ENCODE measurements at places on chromosomes 7 and 10. TPM values are rescaled to one million over a fixed set of nuclear protein-coding genes. Genes with fewer than 3 reads are reported as not detected.
A peak's percentile ranks its signal among the peaks of the same experiment; 100 is the strongest.

- no peaks in the 10 kb centered on the region for H3K36me3 ChIP-seq
- H3K4me1 ChIP-seq: no peaks in the 10 kb centered on the region
- no peak overlapping the region for H3K4me3 ChIP-seq
- no peak overlapping the region for H3K27ac ChIP-seq
- DNase-seq: no peak
- no peaks in the 10 kb centered on the region for H3K27me3 ChIP-seq
Measured at GRCh38 chr10:11319990-11320602, 291.4 kb downstream of the USP6NL start.

DNA sequence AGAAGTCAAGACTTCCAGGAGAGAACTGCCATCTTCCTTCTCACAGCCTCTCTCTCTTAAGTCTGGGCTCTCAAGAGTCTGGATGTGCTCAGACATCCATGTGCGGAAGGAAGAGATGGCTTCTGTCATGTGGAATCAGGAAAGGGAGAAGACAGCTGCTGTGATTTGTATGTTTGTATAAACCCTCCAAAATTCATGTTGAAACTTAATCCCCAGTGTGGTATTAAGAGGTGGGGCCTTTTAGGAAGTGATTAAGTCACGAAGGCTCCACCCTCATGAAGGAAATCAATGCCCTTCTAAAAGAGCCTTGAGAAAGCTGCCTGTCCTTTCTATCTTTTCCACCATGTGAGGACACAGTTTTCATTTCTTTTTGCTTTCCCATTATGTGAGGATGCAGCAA is 73.9 kb upstream of the PTN start:
- H3K27me3 ChIP-seq: no peaks in the 10 kb centered on the region
- H3K4me1 ChIP-seq: peaks cover 22% of the 10 kb centered on the region
- H3K36me3 ChIP-seq: peaks cover 2% of the 10 kb centered on the region
- no peak overlapping the region for H3K27ac ChIP-seq
- DNase-seq: no peak

DNA sequence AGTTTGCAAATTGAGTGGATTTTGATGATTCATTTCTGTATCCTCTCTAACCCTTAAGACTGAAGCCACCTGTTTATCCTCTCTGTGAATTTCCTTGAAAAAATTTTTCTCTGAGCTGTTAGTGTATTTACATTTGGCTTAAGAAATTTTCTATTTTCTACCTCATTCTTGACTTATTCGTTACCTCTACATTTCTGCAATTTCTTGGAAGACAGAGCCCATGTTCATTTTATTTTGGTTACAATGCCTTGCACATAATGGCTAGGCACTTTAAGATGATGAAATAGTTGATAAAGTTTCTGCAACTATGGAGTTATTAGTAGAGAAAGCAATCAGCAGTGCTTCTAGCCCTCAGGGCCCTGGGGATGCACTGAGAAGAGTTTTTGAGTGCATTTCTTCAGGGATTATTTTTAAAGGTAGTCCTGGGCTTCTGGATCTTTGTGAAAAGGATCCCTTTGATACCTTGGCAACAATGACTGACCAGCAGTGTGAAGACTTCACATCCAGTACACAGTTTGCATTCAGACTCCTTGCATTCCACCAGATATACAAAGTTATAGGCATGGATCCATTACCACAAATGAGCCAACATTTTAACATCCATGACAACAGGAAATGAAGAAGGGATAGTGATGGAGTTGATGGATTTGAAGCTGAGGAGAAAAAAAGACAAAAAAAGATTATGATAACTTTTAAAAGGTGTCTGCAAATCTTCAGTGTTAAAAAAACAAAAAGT is 68.2 kb downstream of the CH25H start:
- H3K4me1 ChIP-seq: no peaks in the 10 kb centered on the region
- H3K36me3 ChIP-seq: no peaks in the 10 kb centered on the region
- DNase-seq: no peak
- no peak overlapping the region for H3K27ac ChIP-seq
- H3K27me3 ChIP-seq: peaks cover 42% of the 10 kb centered on the region

The DRGX gene
- not detected for total RNA-seq

The HABP2 gene
- total RNA-seq: 0.18 TPM

DNA sequence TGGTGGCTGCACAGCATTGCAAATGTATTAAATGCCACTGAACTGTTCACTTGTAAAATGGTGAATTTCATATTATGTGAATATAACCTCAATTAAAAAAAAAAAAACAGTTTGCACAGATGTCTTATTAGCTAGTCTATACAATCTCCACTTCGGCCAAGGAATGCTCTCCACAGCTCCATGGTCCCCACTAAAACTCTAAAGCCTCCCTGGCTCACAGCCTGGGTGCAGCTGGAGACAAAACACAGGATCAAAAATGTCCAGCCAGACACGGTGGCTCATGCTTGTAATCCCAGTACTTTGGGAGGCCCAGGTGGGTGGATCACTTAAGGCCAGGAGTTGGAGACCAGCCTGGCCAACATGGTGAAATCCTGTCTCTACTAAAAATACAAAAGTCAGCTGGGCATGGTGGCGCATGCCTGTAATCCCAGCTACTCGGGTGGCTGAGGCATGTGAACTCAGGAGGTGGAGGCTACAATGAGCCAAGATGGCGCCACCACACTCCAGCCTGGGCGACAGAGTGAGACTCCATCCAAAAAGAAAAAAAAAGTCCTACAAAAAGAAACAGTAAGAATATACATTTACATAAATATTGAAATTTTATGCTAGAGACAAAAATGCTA is 66.0 kb downstream of the SRPK2 start:
- H3K4me3 ChIP-seq: no peak overlapping the region
- no peaks in the 10 kb centered on the region for H3K27me3 ChIP-seq
- no peaks in the 10 kb centered on the region for H3K36me3 ChIP-seq
- DNase-seq: no peak

- H3K4me1 ChIP-seq: peaks cover 37% of the 10 kb centered on the region
- H3K27me3 ChIP-seq: no peaks in the 10 kb centered on the region
- no peak for DNase-seq
- no peak overlapping the region for H3K4me3 ChIP-seq
- H3K27ac ChIP-seq: no peak overlapping the region
- H3K36me3 ChIP-seq: no peaks in the 10 kb centered on the region
Measured at GRCh38 chr7:2299870-2300512, 14.2 kb downstream of the SNX8 start.

The PDE6C gene
- total RNA-seq: not detected

The NMT2 gene
- total RNA-seq: 15.0 TPM

DNA sequence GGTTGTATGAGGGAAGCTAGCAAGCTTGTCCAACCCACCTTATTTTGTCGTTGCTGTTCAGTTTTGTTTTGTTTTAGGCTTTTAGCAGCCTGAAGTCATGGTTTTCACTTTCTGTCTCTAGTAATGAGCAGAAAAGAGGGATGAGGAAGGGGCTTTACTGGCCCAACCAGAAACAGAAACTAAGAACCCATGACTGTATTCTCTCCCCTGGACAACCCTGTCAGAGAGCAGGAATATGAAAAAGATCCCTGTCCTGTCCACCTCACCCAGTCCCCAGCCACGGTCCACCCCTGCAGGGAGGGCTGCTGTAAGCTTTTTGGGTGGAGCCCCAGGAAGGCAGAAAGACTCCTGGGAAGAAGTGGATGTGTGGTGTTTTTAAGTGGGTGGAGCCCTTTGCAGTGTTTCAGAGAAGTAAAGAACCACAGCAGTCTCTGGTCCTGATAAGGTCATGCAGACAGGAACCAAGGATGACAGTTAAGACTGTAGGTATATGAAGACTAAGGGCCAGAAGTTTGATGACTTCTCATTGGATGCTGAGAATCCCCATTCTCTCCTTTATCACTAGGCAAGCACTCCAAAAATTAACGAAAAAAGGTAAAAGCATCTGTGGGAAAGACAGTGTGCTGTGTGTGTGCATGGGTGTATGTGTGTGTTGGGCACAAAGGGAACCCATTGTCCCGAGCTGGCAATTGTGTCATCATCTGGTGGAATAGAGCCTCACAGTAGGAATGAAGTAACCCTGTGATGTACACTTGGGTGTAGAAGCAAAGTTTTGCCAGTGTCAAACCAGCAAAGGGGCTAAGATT is 13.8 kb downstream of the MRPL32 start:
- peak overlapping the region; percentile 78 for H3K27ac ChIP-seq
- H3K36me3 ChIP-seq: no peaks in the 10 kb centered on the region
- H3K4me3 ChIP-seq: peak overlapping the region; percentile 53
- peaks cover 2% of the 10 kb centered on the region for H3K27me3 ChIP-seq
- H3K4me1 ChIP-seq: peaks cover 13% of the 10 kb centered on the region

The IRF5 gene
- 0.24 TPM for total RNA-seq

The ZKSCAN5 gene
- total RNA-seq: 11.6 TPM

GRCh38 chr10:120011359-120012130 is 119.0 kb downstream of the SEC23IP start:
- H3K4me1 ChIP-seq: no peaks in the 10 kb centered on the region
- no peak for DNase-seq
- no peaks in the 10 kb centered on the region for H3K36me3 ChIP-seq
- no peaks in the 10 kb centered on the region for H3K27me3 ChIP-seq
- H3K4me3 ChIP-seq: no peak overlapping the region
- H3K27ac ChIP-seq: no peak overlapping the region

- peaks cover 2% of the 10 kb centered on the region for H3K4me1 ChIP-seq
- no peaks in the 10 kb centered on the region for H3K27me3 ChIP-seq
- no peaks in the 10 kb centered on the region for H3K36me3 ChIP-seq
- H3K27ac ChIP-seq: no peak overlapping the region
Measured at GRCh38 chr7:27684491-27684890, 21.8 kb upstream of the HIBADH start.

DNA sequence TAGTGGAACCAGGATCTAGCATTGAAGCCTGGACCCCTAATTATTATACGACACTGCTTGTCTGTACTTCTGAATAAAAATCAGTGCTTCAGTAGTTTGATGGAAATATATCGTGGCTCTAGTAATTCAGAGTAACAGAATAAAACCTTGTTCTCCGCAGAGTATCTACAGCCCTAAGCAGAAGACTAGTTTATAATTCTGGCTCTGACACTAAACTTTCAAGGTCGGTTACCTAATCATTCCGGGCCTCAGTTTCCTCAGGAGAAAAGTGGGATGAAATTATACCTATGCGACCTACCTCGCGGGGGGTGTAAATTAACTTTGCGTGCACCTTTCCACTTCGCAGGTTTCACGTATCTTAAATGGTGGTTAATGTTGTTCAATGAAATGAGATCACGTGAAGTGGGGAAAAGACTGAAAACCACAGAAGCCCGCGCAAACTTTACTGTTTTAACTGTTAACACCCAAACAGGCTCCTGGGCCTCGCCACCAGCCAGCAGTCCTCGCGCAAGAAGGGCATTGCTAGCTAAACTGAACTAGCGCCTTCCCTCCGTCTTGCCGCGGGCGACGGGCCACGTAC is 615 bp downstream of the THAP5 start:
- peaks cover 30% of the 10 kb centered on the region for H3K36me3 ChIP-seq
- no peak for DNase-seq
- peak overlapping the region; percentile 99 for H3K27ac ChIP-seq
- H3K4me1 ChIP-seq: peaks cover 39% of the 10 kb centered on the region
- H3K4me3 ChIP-seq: peak overlapping the region; percentile 99
- H3K27me3 ChIP-seq: no peaks in the 10 kb centered on the region

DNA sequence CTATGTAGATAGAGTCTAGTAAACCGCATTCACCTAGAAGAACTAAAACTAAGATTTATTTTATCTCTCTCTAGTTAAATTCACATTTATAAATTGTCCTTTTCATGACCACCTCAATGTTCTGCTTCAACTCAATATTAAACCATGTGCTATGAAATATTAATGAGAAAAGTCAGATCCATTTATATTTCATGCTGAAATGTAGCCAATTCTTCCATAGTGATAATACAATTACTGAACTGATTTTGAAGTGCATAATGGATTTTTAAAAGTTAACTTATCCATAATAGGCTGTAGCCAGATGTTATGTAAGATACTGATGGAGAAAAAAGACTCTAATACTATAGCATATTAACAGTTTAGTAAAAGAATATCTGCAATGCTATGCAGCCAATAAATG is 479.7 kb upstream of the PCDH15 start:
- H3K27me3 ChIP-seq: peaks cover 11% of the 10 kb centered on the region
- H3K4me1 ChIP-seq: no peaks in the 10 kb centered on the region
- H3K4me3 ChIP-seq: no peak overlapping the region
- DNase-seq: no peak
- H3K36me3 ChIP-seq: no peaks in the 10 kb centered on the region

GRCh38 chr7:92357260-92357659 is 90.0 kb upstream of the GATAD1 start:
- no peak overlapping the region for H3K4me3 ChIP-seq
- H3K27me3 ChIP-seq: no peaks in the 10 kb centered on the region
- DNase-seq: no peak
- H3K4me1 ChIP-seq: no peaks in the 10 kb centered on the region
- H3K36me3 ChIP-seq: peaks cover 37% of the 10 kb centered on the region

The GPR37 gene
- total RNA-seq: 43.7 TPM

DNA sequence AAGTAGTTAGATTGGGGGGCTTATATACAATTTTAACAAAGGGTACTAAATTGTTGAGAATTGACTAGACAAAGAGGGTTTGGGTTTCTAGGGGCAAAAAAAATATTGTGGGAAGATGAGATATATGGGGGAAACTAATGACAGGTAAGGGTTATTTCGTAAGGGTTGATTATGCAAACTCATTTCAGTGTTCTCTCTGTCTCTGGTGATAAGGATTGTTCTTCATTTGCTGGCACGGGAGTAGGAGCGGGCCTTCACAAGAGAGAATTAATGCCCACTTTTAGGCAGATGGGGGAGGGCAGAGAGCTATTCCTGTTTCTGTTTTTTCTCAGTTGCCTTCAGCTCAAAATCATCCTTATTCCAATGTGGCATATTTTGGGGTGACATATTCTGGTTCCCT is 258.4 kb downstream of the EXOC4 start:
- DNase-seq: no peak
- H3K27me3 ChIP-seq: no peaks in the 10 kb centered on the region
- H3K4me3 ChIP-seq: no peak overlapping the region
- peaks cover 3% of the 10 kb centered on the region for H3K36me3 ChIP-seq

- no peaks in the 10 kb centered on the region for H3K27me3 ChIP-seq
- no peak for DNase-seq
- H3K4me1 ChIP-seq: peaks cover 62% of the 10 kb centered on the region
- H3K36me3 ChIP-seq: no peaks in the 10 kb centered on the region
Measured at GRCh38 chr10:61792097-61792716, 109.3 kb upstream of the ARID5B start.

The EGFR gene
- total RNA-seq: 56.2 TPM

Measured in osteocyte (in vitro differentiated cells).